Panc1 (cell line): ENCODE measurements at places on chromosomes 11 and 22.
A peak's percentile ranks its signal among the peaks of the same experiment; 100 is the strongest.

DNA sequence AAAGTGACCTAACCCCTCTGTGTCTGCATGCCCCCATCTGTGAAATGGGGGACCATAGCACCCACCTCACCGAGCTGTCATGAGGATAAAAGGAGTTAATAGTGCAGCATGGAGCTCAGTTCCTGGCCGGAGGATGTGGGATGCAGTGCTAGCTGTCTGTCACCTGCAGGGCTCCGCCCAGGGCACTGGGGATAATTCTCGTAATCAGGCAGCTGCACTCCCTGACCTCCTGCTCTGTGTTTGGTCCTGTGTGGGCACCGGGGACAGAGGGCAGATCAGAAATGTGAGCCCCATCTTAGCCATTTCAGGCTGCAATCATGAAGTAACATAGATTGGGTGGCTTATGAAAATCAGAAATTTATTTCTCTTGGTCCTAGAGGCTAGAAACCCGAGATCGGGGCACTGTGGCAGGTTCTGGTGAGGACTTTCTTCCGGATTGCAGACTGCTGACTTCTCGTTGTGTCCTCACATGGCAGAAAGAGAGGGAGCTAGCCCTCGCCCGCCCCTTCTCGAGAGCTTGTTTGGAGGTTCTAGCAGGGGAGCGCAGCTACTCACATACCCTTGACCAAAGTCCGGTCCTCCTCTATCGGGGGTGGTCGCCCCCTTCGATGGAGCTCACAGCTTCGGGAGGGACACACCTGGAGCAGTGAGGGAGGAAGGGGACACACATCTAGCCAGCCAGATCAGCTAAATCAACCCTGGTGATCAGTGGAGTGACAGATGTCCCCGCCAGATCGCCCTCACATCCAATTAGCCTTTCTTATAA lies 3.2 kb downstream of the KCTD17 start:
- H3K27ac ChIP-seq = no peak overlapping the region
- no peaks in the 10 kb centered on the region; the same call in 1 of the 2 replicates for H3K36me3 ChIP-seq

GRCh38 chr11:134521001-134521400 lies 109.0 kb upstream of the B3GAT1 start:
- peaks cover 6% of the 10 kb centered on the region; the same call in 1 of the 2 replicates for H3K27me3 ChIP-seq
- no peaks in the 10 kb centered on the region for H3K4me1 ChIP-seq
- H3K4me3 ChIP-seq = no peak overlapping the region

- no peak overlapping the region for H3K4me3 ChIP-seq
- no peaks in the 10 kb centered on the region for H3K27me3 ChIP-seq
- no peak overlapping the region for H3K27ac ChIP-seq
- H3K36me3 ChIP-seq = no peaks in the 10 kb centered on the region
- H3K4me1 ChIP-seq = no peaks in the 10 kb centered on the region
Measured at GRCh38 chr22:43848366-43849171, 13.7 kb downstream of the SULT4A1 start.

DNA sequence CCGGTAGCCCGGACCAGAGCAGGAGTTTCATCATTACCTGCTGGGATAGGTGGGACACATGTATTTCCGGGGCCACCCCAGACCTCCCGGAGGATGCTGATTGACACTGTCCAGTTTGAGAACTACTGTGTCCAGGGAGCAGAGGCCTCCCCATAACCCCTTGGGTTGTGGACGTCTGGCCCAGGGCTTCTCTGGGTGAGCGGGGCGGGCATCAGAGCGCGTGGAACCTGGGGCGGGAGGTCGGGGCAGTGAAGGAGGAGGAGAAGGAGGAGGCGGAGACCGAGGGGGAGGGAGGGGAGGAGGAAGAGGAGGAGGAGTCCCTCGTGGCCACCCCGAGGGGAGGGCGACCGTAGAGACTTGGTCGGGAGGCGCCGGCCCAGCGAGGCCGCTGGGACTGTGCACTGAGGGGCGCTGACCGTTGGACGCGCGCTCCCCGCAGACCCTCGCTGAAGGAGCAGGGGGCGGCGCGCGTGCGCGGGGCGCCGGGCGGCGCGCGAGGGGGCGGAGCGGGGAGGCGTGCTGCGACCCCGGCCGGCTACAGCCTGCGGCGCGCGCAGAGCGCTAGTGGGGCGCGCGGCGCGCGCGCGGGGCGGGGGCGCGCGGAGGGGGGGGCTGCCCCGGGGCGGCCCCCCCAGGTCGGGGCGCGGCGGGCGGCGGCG lies at the start of gene GRK3:
Gene GRK3 (plus strand): TSS at position 356 of the 659 bp plus-strand sequence. CDS start 366 bp downstream, outside the sequence.
- peak within 1 kb of the TSS; percentile 79 for H3K27ac ChIP-seq
- no peaks in the 10 kb centered on the region; the same call in 1 of the 2 replicates for H3K36me3 ChIP-seq
- H3K4me1 ChIP-seq = peaks cover 20% of the 10 kb centered on the region

DNA sequence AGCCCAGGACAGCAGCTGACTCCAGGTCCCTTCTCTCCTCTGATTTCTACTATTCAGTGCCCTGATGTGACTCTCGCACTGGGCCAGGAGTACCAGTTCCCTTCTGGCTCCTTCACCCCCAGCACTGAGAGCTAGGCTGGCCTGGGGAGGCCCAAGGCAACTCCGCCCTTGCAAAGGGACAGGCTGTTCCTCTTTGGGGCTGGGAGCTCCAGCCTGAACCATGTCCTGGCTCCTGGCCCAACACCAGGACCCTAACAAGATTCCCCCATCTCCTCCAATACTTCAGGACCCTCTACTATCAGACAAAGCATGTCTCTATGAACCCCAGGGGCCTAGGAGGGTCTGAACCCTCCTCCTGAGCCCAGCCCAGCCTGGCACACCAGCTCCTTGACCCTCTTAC lies 12.5 kb downstream of the CREB3L1 start:
- no peak overlapping the region for H3K27ac ChIP-seq
- H3K27me3 ChIP-seq = no peaks in the 10 kb centered on the region
- no peaks in the 10 kb centered on the region for H3K36me3 ChIP-seq
- no peak for DNase-seq
- peaks cover 11% of the 10 kb centered on the region for H3K4me1 ChIP-seq
- H3K4me3 ChIP-seq = no peak overlapping the region

DNA sequence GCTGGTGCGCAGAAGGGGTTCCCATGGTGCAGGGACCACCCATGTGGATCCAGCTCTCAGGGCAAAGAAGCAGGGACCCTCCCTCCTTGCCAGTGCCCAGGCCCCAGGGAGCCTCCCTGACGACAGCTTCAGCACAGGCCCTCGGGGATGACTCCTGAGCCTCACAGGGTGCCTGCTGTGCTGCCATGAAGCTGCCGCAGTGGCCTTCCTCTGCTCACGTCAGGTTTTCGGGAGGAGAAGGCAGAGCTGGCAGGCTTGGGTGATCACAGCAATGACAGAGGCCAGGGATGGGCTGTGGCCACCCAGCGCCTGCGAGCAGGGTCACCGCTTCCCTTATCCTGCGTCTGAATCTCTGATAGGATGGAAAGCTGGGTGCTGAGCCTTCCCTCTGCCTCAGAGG lies 276.2 kb downstream of the BRD1 start:
- H3K4me1 ChIP-seq = no peaks in the 10 kb centered on the region
- no peaks in the 10 kb centered on the region for H3K36me3 ChIP-seq
- H3K4me3 ChIP-seq = no peak overlapping the region

DNA sequence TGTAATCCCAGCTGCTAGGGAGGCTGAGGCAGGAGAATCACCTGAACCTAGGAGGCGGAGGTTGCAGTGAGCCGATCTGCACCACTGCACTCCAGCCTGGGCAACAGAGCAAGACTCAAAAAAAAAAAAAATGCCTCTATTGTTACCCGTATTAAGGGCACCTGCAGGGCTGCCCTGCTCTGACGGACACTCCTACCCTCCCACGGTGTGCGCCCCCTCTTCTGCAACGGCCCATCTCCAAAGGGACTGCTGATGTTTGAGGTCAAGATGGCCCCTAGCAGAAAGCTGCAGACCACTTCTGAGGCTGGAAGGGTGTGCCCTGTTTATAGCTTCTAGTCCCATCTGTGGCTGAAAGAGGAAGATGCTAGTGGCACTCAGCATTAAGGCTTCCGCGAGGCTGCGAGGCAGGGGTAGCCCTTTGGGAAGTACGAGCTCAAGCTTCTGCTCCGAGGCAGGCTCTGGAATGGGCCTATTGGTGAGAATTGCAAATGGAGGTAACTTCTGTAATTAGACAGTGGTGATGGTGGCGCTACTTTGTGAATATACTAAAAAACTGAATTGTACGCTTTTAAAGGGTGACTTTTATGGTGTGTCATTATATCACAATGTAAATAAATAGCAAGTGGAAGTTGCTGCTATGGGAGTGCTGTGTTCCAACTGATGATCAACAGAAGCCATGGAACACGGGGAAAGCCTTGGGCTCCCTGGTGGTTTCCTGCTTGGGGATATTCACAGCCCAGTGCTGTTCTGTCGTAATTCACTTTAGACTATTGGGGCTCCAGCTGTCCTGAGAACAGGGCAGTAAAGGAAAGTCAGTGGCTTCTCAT lies 24.3 kb downstream of the ARFGAP2 start:
- no peak overlapping the region for H3K4me3 ChIP-seq
- H3K27ac ChIP-seq = no peak overlapping the region
- H3K27me3 ChIP-seq = no peaks in the 10 kb centered on the region
- DNase-seq = no peak

DNA sequence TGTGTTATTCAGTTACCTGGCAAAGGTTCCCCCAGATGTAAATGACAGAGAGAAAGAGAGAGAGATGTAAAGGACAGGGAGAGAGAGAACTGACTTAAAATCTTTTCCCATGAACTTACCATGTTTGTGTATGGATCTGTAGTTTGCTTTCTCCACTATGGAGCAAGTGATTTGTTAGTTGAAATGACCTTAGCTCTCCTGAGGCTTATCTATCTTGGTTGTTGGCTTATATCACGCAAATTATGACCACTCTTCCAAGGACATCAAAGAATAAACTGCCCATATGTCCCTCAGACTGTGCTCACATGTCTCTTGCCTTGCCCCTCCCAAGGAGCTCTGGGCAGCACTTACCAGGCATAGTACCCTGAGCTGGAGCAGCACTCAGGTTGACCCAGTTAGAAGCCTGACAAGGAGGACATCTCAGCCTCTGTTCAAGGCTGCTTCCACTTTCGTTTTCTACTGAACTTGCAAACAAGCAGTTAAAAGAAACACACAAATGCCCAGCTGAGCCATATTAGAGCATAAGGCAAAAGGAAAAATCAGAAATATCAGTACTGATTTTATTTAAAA lies 95.3 kb upstream of the RCN1 start:
- H3K4me1 ChIP-seq = no peaks in the 10 kb centered on the region
- no peaks in the 10 kb centered on the region for H3K36me3 ChIP-seq
- no peak for DNase-seq

DNA sequence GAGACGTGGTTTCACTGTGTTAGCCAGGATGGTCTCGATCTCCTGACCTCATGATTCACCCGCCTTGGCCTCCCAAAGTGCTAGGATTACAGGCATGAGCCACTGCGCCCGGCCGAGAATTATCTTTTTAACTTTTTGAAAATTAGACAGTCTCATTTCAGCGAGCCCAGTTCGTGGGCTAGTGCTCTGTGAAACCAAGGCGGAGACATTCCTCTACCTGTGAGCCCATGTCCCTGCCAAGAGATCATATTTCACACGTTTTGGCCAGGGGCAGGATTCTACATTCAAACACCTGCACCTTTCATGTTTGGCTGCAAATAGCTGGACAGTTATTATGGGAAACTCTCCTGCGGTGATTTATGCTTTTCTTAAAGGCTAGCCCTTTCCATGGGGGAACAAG lies 60.3 kb downstream of the IRAG1 start:
- no peak overlapping the region for H3K27ac ChIP-seq
- no peaks in the 10 kb centered on the region for H3K27me3 ChIP-seq
- H3K36me3 ChIP-seq = no peaks in the 10 kb centered on the region
- H3K4me3 ChIP-seq = no peak overlapping the region

GRCh38 chr11:4697585-4697984 lies at the start of gene OR51E2:
Gene OR51E2, minus strand, starts transcription at chr11:4697853. Its CDS starts 15,142 bp downstream, at chr11:4682711.
- no peak within 1 kb of the TSS for H3K27ac ChIP-seq
- H3K27me3 ChIP-seq = no peaks in the 10 kb centered on the region
- no peak for DNase-seq
- H3K36me3 ChIP-seq = no peaks in the 10 kb centered on the region
- no peak within 1 kb of the TSS for H3K4me3 ChIP-seq

- H3K27me3 ChIP-seq = no peaks in the 10 kb centered on the region
- H3K4me1 ChIP-seq = no peaks in the 10 kb centered on the region; the same call in 1 of the 2 replicates
- no peak overlapping the region for H3K4me3 ChIP-seq
- H3K27ac ChIP-seq = no peak overlapping the region
- no peak for DNase-seq
Measured at GRCh38 chr11:122808478-122808869, 29.8 kb upstream of the CRTAM start.

DNA sequence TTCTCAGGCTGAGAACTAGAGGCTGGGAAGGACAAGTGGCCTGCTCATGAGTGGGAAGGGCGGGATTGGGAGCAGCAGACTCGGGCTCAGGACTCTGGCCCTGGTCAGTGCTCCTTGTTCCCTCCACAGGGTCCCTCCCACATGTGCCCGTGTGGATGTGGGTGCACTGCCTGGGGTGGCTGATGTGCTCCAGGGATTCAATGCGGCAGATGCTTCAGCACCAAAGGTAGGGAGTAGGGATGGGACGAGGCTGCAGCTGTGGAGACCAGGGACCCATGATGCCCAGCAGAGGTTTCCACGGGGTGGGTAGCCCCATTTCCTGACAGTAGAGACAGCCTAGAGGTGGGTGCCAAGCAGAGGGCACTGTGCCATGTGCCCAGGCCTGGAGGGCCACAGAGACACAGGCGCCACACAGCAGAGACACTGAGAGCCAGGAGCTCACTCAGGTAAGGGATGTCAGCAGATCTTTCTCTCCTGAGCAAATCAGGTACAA lies 89.5 kb downstream of the GGTLC2 start:
- no peaks in the 10 kb centered on the region for H3K36me3 ChIP-seq
- H3K27me3 ChIP-seq = peaks cover 12% of the 10 kb centered on the region
- no peak for DNase-seq
- H3K4me3 ChIP-seq = no peak overlapping the region
- H3K4me1 ChIP-seq = no peaks in the 10 kb centered on the region

GRCh38 chr11:46335890-46336562 lies 11.2 kb upstream of the DGKZ start:
- H3K27ac ChIP-seq = no peak overlapping the region
- H3K4me1 ChIP-seq = peaks cover 7% of the 10 kb centered on the region
- H3K4me3 ChIP-seq = no peak overlapping the region
- H3K27me3 ChIP-seq = peaks cover 13% of the 10 kb centered on the region

DNA sequence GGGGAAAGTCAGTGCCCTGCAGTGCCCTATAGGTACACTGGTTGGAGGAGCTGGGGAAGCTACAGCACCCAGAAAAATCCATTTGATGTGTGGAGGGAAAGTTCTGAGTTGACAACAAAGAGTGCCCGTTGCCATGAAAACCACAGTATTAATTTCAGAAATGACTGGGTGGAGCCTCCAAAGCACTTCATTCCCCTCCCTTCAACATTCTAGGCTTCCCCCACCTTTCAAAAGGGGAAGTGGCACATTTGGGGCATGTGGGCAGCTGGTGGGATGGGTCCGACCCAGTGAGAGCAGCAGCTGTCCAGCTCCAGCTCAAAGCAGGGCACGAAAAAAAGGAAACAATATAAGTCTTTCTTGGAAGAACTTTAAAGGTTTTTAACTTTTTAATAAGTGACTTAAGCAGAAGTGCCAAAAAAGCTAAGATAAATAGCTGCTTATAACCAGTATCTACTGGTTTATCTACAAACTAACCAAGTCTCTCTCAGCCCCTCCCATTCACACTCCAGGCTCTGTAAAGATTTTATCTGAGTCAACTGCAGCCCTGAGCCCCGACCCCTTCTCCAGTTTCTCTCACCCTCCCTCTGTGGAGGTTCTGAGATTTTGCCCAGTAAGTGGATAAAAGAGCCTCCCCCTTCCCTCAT lies 9.0 kb upstream of the AHNAK start:
- H3K27me3 ChIP-seq = no peaks in the 10 kb centered on the region
- H3K4me1 ChIP-seq = peaks cover 92% of the 10 kb centered on the region
- peak overlapping the region; percentile 94 for H3K27ac ChIP-seq
- no peak overlapping the region for H3K4me3 ChIP-seq

- DNase-seq = no peak
- H3K27ac ChIP-seq = no peak overlapping the region
- H3K4me3 ChIP-seq = no peak overlapping the region
- H3K36me3 ChIP-seq = no peaks in the 10 kb centered on the region
- no peaks in the 10 kb centered on the region for H3K4me1 ChIP-seq
- H3K27me3 ChIP-seq = peaks cover 18% of the 10 kb centered on the region
Measured at GRCh38 chr11:82692981-82693380, 40.7 kb downstream of the FAM181B start.
